NCI-H1930 (cell line): ENCODE measurements at places on chromosomes 12 and 14.

DNA sequence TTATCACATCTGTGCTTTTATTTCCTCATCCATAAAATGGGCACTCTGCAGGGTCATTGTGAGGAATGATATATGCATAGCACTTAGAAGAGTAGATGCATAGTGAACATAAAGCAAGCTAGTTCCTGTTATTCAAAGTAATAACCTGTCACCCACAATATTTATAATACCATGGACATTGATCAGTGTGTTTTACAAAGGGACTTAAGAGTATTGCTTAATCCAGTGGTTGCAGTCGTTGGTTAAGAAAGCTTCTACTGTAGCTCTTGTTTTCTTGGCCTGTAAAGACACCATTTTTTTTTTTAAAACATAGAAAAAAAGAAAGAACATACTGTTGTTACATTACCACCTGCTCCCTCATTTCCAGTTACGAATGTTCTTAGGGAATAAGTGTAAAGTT lies 13.1 kb downstream of the METAP2 start:
- DNase-seq: no peak

GRCh38 chr12:26135571-26135970 lies 10.7 kb upstream of the BHLHE41 start:
- no peak for DNase-seq

DNA sequence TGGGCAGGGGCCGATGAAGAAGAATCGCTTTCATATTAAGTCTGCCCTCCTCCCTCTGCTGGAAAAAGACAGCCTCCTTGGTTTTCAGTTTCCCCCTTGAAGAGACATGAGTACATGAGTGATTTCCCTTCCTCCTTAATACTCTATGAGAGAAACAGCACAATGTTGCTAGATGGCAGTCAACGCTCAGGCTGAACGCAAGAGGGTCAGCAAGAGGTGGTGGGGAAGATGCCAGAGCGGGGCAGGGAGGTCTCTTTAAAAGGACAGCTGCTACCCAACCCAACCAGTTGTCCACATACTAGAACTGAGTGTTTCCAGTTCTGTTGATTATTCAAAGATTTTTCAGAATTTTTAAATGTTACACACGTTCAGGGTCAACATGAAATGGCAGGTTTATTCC lies 22.8 kb downstream of the CRACR2A start:
- DNase-seq: no peak

DNA sequence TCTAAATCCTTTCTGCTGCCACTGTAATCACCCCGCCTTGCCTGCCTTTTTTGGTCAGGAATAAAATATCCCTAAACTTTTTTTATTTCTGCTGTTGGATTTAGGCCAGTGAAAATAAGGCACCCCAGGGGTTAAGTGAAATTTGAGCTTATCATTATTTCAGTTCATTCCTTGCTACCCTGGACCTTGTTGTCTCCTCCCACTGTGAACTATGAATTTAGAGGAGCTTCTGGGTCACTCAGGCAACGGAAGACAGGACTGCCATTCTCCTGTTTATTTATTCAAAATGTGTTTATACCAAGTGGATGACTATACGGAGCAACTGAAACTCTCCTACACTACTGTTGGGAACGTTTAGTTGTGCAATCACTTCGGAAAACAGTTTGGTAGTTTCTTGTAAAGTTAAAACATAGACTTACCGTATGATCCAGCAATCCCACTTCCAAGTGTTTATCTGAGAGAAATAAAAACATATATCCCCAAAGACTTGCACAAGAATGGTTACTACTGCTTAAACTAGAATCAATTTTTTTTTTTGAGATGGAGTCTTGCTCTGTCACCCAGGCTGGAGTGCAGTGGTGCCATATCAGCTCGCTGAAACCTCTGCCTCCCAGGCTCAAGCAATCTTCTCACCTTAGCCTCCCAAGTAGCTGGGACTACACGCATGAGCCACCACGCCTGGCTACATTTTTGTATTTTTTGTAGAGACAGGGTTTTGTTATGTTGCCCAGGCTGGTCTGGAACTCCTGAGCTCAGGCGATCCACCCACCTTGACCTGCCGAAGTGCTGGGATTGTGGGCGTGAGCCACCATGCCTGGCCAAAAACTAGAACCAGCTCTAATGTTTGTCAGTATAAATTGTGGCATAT lies 2.3 kb upstream of the TRAFD1 start:
- DNase-seq: no peak

GRCh38 chr14:87852107-87852506 lies 140.9 kb downstream of the GALC start:
- DNase-seq: no peak

DNA sequence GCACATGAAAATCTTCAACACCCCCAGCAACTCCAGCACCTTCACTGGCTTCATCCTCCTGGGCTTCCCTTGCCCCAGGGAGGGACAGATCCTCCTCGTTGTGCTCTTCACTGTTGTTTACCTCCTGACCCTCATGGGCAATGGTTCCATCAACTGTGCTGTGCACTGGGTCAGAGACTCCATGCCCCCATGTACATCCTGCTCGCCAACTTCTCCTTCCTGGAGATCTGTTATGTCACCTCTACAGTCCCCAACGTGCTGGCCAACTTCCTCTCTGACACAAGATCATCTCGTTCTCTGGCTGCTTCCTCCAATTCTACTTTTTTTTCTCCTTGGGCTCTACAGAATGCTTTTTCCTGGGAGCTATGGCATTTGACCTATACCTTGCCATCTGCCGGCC lies 11.5 kb upstream of the OR11G2 start:
- no peak for DNase-seq

- no peak for DNase-seq
Measured at GRCh38 chr12:64028541-64028940, 184.0 kb downstream of the SRGAP1 start.

DNA sequence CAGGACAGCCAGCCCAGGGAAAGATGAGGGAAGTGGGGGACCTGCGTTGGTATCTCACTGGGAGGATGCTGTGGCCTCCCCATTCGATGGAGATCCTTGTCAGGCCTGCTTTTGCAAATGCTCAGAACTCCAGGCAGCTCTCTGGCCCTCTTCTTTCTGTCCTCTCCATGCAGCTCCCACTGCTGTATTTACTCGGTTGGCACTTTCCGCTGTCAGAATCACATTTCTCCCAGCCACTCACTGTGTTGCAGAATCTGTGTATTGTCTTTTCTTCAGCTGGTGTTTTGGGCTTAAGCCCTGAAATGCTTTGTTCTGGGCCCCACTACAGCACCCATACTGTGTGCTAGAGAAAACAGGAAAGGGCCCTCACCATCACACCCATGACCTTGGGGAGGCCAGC lies 401.1 kb downstream of the RGS6 start:
- no peak for DNase-seq
